NCI-H1930 (cell line): ENCODE measurements at places on chromosomes 5 and 9.

DNA sequence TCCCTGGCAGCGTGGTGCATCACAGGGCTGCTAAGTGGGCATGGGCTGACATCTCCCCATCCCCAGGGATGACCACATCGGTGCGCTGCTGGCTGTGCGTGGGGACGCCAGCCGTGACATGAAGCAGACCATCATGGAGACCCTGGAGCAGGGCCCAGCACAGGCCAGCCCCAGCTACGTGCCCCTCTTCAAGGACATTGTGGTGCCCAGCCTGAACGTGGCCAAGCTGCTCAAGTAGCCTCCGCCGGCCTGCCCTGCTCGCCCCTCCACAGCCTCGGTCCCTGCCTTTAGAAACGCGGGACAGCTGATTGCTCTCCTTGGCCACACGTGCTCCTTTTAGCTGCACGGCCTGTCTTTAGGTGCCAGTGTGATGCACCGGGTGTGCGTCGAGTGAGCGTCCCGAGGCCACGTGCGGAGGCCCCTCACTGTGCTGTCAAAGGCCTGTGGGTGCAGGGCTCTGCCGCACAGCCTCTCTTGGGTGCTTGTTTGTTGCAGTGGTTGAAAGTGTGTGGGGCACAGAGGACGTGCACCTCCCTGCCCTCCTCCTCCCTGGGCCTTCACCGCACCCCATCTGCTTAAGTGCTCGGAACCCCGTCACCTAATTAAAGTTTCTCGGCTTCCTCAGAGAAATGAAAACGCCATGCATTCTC lies 23.8 kb downstream of the EXOC3 start:
- DNase-seq = no peak

DNA sequence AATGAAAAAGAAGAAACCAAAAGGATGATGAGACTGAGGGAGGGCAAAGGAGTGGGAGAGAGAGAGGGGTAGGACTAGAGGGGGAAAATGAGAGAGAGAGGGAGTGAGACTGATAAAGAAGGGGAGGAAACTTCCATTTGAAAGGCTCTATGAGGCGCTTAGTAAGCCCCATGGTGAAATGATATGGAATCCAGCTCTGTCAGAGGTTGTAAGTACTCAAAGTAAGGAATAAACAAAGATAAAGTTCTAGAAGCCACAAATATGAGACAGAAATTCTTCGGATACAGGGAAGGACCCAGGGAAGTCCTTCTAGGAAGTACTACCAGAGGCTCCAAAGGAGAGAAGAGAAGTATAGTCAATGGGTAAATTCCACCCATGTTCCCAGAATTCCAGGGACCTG lies 21.7 kb upstream of the VLDLR start:
- no peak for DNase-seq

DNA sequence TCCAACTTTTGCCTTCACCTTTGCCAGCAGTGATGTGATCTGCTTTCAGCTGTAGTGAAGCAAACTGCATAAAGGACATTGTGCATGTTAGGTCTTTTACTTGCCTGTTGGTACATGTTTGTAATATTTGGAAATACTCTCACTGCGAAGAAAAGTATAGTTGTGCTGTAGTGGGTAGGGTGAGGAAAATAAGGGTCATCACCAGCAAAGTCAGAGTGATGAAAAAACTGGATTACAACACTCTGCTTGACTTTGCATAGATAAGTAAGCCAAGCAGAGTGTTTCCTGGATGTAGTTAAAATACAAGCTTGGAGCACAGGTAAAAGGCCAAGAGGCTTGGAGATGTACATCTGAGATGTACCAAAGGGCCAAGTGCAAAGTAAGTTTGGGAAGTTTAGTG lies 16.7 kb downstream of the TGFBR1 start:
- no peak for DNase-seq

DNA sequence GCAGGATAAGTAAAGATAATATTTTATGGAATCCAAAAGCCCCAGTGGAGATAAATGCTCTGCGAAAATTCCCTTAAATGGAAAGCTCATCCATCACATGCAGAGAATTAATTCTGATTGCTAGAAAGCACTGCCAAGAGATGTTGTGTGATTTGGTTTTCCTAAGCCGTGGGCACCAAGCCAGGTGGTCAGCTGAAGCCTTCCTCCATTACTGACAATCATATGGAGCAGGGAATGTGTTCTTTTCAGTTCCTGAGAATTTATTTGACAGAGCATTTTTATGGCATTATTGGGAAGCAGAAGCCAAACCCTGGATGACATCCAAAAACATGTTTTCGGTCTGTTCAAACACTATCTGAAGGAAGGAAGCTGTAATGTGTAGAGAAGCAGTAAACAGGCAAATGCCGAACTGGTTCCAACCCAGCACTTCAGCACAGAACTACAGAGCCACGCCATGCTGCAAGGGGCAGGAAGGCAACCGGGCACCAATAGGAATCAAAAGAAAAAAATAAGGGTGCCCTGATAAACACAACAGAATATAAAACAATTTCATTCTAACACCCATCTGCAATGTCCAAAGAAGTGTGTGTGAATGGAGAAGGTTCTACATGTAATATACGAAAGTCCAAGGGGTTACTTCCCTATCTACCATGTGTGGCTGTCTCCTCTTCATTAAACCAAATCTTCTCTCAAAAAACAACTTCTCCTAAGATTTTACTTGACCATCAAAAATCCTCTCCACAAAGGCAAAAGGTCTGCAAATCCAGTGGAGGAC lies 12.3 kb downstream of the ARSB start:
- DNase-seq = no peak

- DNase-seq = peak; percentile 42
Measured at GRCh38 chr9:83219154-83219923, 156.4 kb upstream of the RASEF start.

DNA sequence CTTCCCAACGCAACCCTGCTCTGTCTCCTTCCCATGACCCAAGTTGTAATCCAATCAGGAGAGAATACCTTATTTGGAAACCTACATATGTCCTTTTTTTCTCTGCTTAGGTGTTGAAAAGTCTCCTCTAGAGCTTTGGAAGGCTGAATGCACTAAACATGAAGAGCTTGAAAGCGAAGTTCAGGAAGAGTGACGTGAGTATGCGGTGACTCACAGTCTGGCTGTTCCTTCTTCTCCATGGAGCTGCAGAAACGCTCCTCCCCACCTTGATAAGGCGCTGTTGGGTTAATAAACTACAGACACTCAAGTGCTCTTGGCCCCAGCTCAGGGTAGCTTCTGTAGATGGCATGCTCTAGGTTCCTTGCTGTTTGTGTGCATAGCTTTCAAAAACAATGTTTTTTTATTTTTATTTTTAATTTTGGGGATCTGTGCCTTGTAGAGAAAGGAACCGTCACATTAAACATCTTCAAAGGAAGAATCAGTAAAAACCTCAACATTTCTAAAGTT lies 30.7 kb downstream of the RAI14 start:
- no peak for DNase-seq

- DNase-seq = no peak
Measured at GRCh38 chr5:149298842-149299404, 27.3 kb downstream of the AFAP1L1 start.

- DNase-seq = peak; percentile 9
Measured at GRCh38 chr9:112380102-112380824, at the start of gene HSDL2. TSS of gene HSDL2 (plus strand) at chr9:112380108. CDS start at chr9:112380164, 56 bp downstream.

DNA sequence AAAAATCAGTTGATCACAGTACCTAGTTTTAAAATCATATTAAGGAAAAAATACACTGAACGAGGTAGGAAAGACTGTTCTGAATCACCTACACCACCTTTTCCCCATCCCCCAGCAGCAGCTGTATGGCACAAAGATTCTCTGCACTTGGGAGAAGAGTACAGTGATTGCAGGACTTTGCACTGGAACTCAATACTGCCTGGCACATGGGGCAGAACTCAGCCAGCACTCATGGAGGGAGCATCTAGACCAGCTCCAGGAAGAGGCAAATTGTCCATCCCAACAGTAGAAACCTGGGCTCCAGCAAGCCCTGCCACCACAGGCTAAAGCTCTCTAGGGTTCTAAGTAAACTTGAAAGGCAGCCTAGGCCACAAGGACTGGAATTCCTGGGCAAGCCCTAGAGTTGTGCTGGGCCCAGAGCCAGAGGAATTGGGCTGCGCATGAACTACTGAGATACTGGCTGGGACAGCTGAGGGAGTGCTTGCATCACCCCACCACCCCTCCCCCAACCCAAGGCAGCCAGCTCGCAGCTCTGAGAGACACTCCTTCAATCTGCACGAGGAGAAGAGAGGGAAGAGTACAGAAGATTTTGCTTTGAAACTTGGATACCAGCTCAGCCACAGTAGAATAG lies 654.4 kb upstream of the CDH6 start:
- DNase-seq = no peak

DNA sequence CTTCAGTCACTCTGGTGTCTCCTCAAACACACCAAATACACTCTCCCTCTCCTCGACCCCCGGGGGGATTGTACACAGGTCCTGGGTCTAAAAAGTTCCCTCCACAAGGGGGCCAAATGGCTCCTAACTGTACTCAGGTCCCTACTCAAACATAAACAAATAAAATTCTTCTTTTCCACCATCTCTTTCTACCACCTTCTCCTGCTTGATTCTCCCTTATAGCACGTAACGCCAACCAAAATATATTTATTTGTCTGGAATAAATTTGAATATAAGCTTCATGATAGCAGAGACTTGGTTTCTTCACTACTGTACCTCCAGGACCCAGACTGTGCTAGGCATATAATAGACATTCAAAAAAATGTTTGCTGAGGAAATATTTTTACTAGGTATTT lies 21.4 kb downstream of the ZNF608 start:
- DNase-seq = no peak

DNA sequence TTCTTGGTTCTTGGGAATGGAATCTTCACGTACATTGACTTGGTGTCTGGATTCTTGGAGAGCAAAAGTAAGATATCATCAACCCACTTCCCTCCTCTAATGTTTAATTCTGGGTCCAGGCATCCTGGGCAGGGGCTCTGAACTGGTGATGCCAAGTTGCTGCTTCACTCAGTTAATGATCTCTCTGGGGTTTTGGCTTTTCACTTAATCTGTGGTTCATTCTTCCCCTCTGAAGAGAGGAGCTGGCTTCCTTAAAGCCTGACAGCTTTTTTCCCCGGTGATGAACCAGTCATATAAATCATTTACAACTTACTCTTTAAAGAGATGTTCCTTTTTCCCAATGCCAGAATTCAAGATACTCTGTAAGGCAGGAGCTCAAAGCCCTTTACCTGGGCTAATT lies 65.9 kb downstream of the ARHGAP26 start:
- DNase-seq = no peak

DNA sequence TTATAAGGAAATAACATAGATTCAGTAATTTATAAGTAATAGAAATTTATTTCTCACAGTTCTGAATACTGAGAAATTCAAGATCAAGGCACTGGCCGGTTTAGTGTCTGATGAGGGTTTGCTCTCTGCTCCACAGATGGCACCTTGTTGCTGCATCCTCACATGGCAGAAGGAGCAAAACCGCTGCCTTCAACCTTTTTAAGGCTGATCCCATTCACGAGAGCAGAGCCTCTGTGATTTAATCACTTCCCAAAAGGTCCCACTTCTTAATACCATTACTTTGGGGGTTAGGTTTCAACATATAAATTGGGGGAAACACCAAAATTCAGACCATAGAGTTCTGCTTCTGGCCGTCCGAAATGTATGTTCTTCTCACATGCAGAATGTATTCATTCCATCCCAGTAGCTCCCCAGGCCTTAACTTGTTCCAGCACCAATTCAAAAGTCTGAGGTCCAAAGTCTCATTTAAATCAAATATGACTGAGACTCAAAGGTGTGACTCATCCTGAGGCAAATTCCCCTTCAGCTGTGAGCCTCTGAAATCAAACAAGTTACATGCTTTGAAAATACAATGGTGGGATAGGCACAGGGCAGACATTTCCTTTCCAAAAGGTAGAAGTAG lies 30.6 kb downstream of the BAAT start:
- DNase-seq = no peak

GRCh38 chr9:124137009-124137943 lies 120.5 kb upstream of the NEK6 start:
- no peak for DNase-seq

DNA sequence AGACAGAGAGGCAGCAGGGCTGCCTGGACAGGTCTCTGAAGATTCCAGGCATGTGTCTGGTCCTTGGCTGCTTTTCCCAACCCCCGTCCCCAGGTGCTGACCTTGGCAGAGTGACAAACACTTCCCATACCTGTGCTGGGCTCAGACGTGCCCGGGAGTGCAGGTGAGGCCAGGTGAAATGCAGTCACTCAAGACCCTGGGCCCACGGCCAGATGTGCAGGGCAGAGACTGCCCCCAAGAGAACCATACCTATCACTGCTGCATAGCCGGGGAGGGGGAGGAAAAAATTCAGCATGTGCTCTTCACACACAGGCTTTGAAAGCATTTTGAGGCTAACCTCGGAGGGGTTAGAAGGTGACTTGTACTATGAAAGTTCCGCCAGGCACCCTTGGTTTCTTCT lies 22.6 kb downstream of the CCNJL start:
- no peak for DNase-seq

DNA sequence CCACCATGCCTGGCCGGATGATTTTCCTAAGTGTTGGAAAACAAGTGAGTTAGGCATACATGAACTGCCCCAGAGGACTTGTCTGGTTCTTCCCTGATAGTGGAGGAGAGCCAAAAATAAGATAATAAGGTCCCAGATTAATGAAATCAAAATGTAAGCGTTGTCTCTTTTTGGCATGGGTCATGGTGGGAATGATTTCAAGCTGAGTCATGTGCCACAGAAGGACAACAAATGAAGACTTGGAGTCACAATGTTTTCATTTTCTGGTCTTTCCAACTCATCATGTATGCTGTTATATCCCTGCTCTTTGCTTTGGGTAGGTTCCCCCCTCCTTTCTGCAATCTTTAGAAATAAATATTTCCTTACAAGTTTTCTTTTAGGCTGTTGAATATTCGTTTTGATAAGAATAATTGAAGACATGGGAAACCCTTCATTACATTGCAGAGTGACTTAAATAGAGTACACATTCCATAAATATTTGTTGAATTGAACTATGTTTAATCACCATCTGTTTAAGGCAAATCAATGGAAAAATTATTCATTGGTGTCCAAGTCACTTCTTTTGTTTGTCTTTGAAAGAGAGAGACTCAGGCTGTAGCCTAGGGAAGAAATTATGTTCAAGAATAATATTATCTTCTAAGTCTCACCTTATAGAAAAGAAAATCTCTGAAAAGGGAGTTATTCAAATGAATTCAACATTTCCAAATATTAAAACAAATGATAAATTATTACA lies 196.3 kb downstream of the CSNK1G3 start:
- no peak for DNase-seq

DNA sequence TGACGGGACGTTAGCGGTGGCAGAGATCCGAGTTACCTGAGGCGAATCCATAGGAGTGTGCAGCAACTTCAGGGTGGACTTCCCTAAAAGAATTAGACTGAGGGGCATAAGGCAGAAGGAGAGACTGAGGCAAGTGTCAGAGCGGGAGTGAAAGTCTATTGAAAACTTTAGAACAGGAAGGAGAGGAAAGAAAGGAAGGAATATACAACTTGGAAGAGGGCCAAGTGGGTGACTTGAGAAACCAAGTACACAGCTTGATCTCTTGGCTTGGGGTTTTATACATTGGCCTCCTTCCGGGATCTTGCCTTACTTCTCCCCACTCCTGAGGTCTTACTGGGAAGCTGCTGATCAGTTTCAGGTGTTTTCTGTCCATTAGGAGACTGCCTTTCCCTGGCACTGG lies 84.9 kb downstream of the SNX18 start:
- no peak for DNase-seq
